ENCODE measurements at places on chromosomes 1 and 21.

GRCh38 chr1:76162254-76162653, 87.7 kb downstream of the ST6GALNAC3 start:
- no peak for DNase-seq

GRCh38 chr21:39630827-39631226, 18.1 kb downstream of the B3GALT5 start:
- no peak for DNase-seq

DNA sequence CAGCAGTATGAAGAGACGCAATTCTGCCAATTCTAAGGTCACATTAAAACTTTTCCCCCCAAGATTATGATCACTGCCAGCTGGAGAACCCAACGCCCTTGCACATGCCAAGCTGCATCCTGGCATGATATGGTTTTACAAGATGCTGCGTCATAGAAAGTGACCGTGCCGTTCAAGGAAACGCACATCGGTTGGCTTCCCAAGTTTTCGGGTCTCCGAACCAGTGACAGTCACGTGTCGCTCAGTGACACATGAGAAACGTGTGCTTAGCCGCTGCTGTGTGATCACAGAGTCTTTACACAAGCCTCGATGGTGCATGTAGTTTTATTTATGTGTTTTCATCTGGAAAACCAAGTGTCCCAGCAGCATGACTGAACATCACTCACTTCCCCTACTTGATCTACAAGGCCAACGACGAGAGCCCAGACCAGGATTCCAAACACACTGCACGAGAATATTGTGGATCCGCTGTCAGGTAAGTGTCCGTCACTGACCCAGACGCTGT, 7.4 kb downstream of the SMIM1 start:
- no peak for DNase-seq

DNA sequence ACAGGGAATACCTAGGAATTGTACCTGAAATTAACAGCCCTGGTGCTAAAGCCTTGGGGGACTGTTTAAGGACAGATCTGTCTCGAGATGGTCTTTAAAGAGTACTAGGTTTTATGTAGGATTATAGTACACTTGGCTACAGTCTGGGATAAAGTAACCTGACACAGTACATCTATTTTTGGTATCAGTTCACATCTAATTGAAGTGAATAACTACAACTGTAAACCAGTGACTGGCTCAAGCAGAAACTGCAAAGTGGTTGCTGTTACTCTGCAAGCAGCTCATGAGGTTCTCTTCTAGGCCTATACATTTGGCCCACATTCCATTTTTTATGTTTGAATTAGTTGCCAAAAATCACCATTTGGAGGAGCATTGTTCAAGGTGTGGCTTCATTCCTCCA, 320.8 kb upstream of the USP25 start:
- no peak for DNase-seq

- no peak for DNase-seq
Observed at GRCh38 chr1:196114193-196114592, 494.0 kb downstream of the KCNT2 start.

DNA sequence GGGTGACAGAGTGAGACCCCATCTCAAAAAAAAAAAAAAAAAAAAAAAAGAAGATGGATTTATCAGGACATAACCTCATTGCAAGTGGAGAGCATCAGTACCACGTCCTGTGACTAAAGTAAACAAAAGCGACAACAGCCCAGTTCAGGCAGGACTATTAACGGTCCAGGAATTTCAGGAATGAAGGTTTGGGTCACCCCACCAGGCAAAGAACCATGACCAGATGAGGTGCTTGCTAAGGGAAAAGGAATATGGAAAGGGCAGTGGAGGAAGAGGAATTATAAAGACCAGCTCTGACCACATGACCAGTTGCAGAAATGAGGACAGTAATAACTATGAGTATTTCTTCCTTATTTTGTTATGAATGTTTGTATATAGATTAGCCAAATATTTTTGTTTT, 35.4 kb upstream of the EIF4G3 start:
- DNase-seq: no peak

- no peak for DNase-seq
Observed at GRCh38 chr1:64328193-64328592, 124.8 kb downstream of the UBE2U start.

DNA sequence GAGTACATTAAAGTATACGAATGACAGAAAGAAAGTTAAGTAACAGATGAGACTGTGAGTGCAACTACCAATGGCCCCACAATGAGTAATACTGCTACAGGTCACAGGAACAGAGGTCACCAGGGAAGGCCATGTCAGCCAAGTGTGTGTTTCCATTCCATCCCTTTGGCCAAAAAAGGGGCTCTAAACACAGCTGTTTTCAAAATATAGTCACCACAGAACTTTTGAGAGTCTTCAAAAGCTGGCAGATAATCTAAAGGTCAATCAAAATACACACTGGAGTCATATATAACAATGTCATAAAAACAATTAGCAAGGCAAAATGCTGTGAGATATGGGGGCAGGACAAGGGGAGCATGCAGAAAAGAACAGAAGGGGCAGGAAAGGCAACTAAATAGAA, 10.2 kb downstream of the USP24 start:
- DNase-seq: no peak

DNA sequence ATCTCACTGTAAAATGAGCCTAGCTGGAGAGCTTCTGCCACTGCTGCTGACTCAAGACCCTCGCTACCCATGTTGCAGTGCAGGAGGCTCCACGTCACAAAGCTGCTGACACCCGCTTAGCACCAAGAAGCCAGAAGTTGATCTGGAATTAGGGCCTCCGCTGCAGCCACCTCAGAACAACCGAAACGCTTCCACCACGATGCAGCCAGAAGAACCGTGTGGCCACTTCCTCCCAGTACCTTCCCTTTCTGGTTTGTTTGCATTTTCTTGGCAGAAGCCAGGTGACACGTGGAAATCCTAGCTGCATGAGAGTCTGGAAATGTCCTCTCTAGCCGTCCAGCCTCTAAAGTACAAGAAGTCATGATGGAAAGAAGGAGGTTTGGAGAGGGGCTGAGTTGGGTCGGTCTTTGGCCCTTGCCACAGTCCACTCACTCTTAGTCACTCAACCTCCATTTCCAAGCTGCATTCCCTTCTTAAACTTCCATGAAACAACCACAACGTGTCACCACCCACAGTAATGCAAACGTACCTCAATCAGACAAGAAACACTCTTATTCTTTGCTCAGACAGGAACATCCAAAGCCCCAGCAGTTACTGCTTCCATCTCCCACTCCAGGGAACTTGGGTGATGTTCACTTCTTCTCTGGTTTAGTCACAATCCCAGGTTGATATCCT, 10.0 kb upstream of the CDA start:
- DNase-seq: no peak

GRCh38 chr1:91014475-91014874, 7.4 kb downstream of the ZNF644 start:
- no peak for DNase-seq

GRCh38 chr1:12475530-12475934, 142.5 kb downstream of the DHRS3 start:
- DNase-seq: peak; percentile 63

DNA sequence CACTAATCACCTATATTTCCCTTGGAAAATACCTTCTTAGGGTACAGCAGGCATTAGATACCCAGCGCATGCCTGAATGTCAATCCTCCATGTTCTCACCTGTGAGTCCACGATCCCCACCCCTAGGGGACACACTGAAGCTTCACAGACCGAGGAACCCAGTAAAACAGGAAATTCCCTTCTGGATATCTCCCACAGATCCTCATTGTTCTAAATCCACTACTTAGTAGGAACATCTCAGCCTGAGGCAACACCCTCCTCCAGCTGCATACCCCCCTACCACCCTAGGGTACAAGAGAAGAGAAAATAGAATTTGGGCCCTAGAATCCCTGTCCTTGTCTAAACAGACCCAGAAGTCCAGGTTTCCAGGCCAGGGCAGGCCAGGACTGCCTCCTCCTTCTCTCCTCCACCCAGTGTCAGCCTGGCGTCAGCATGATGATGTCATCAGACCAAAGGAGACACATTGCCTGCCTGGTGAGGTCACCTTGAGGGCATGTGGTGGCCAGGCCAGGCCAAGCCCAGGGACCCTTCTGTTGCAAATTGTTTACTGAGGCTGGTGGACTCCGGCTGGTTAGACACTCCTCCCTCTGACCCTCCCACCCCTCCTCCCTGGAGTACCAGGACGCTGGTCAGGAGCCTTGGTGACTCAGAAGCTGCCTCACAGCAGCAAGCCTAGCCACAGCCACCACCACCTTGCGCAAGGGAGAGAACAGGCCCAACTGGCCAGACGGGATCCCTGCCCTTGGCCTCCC, 6.2 kb downstream of the NECTIN4 start:
- DNase-seq: no peak

GRCh38 chr1:30192969-30193630, 530.3 kb downstream of the MATN1 start:
- no peak for DNase-seq

DNA sequence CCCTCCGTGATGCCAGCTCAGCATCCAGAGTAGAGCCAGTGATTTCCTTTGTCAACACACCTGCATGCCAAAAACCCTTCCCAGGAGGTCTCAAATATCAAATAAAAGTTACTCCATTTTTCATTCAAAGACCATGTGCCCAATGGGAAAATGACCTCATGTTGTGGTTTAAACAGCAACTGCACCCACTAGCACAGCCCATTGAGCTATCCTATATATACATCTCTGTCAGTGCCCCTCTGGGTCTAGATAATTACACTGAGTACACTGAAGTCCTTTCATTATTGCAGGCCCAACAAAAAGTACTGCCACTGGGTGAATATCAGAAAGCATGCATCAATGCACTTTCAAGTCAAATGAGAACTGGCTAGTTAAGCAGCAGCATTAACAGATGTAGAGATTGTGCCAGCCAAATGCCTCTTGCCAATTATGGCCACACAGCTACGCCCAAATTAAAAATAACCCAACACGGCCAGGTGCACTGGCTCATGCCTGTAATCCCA, 117.7 kb downstream of the SLC45A1 start:
- DNase-seq: no peak

GRCh38 chr1:104574620-104575019, 824.9 kb downstream of the AMY1C start:
- no peak for DNase-seq

- DNase-seq: no peak
Observed at GRCh38 chr1:50108497-50109059, at the start of gene ELAVL4. ELAVL4 (plus strand) TSS chr1:50108920; CDS start chr1:50109190, 270 bp downstream.

DNA sequence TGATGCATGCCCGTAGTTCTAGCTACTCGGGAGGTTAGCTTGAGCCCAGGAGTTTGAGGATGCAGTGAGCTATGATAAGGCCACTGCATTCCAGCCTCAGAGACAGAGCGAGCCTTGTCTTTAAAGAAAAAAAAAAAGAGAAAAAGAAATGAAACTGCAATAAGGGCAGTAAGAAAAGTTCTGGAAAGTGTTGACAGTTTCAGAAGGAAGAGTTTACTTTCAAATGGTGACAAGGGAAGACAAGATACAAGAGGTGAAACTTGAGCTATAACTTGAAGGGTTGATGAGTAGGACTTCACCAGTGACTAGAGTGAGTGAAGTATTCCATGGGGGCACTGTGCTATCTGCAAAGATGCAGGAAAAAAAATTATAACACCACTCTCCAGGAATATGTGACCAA, 125.0 kb downstream of the AKT3 start:
- no peak for DNase-seq

- DNase-seq: no peak
Observed at GRCh38 chr1:151292207-151293030, 10.3 kb downstream of the ZNF687 start.

DNA sequence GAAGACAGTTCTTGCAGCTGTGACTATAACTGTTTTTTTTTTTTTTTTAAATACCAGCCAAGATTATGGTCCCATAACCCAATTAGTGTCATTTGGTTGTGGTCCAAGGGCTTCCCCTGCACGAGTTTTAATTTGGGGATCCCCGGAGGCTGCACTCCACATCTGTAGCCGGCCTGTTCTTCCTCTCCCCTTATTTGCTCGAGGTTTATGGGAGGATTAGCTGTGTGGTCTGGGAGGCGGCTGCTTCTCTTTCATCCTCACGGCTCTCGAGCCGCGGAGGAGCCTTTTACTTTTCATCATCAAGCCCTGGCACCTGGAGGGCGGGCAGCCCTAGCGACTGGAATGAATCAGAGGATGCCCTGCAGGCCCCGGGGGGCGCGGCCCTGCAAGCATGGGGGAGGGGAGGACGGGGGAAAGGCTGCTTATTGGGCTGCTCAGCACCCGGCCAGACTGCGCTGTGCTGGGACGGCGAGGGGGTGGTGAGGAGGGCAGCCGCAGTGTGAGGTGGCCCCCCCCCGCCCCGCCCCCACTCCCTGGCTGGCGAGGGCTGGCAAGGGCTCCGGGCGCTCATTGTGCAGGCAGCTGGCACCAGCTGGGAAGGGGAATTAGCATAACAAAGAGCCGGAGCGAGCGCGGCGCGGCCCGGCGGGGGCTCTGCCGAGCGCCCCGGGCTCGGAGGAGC, 18.5 kb downstream of the SERTAD4 start:
- DNase-seq: peak; percentile 84

- no peak for DNase-seq
Observed at GRCh38 chr1:205441716-205442050, 14.2 kb downstream of the BLACAT1 start.

- peak; percentile 25 for DNase-seq
Observed at GRCh38 chr1:153677718-153678518, 570 bp upstream of the NPR1 start.

DNA sequence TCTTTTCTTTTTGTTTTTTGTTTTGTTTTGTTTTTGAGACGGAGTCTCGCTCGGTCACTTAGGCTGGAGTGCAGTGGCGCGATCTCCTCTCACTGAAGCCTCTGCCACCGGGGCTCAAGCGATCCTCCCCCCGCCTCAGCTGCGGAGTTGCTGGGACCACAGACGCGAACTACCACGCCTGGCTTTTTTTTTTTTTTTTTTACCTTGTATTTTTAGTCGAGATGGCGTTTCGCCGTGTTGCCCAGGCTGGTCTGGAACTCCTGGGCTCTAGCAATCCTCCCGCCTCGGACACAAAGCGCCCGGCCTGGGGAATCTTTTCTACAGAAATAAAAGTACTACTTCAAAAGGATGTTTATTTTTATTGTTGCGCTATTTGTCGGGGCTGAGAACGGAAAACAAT, 1.1 kb upstream of the SETDB1 start:
- DNase-seq: no peak

DNA sequence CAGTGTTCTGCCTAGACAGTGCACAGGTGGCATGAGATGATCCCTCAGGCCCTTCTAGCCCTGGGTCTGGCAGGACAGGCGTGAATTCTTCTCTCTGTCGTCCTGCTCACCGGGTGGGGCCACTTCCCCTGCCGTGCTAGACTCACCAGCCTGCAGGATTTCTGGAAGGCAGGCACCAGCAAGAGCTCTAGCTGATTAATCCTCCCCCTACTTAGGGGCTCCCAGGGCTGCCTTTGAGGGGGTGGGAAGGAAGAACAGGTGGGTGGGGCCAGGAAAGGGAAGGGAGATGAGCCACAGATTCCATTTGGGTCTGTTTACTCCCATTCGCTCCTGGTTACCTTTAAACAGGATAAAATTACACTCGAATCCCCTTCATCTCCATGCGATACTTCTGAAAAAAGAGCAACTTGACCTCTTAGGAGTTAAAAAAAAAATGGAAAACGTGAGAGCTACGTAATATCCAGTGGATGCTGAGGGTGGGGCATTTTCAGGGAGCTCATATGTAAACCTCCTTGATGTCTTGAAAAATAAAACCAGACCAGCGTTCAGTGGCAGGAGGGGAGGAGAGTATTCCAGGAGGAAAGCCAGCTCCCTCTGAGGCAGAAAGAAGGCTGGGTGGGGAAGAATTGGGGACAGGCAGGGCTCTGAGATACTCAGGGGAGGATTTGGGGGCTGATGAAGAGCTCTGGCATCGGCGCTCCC, 665.5 kb downstream of the PTPRU start:
- DNase-seq: no peak

- no peak for DNase-seq
Observed at GRCh38 chr21:36211660-36212512, 55.3 kb downstream of the DOP1B start.

GRCh38 chr21:14987370-14988170, 77.2 kb downstream of the NRIP1 start:
- no peak for DNase-seq

- DNase-seq: peak; percentile 75
Observed at GRCh38 chr1:220873868-220874655, 5.2 kb upstream of the HLX start.

All from left hindlimb (tissue), 1 donor.